ENCODE measurements at places on chromosomes 11 and 22.

DNA sequence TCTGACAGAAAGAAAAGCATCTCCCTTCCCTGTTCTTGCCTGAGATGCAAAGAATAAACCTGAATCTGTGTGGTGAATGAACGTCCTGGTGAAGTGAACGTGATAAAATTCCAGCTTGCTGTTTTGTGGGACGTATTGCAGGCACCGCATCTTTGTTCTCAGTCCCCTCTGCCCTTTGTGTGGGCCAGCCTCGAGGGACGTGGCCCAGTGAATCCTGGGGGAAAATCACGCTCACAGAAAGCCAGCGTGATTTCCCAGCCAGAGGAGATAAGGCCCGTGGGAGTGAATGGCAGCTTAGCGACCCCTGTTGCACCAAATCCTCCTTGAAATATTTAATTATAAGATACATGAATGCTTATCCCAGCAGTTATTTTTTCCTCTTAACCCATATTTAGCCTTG is 129.1 kb downstream of the COMMD9 start:
- DNase-seq: no peak

GRCh38 chr22:48416396-48417224 is 1411.1 kb downstream of the BRD1 start:
- no peak for DNase-seq

- DNase-seq: no peak
Observed at GRCh38 chr11:73213196-73214143, 4.6 kb upstream of the P2RY2 start.

GRCh38 chr11:69297787-69298266 is 3.9 kb downstream of the MYEOV start:
- peak; percentile 14 for DNase-seq

- DNase-seq: no peak
Observed at GRCh38 chr22:35392357-35392756, 7.6 kb upstream of the MCM5 start.

GRCh38 chr11:130761560-130762220 is 154.6 kb downstream of the SNX19 start:
- DNase-seq: no peak

- DNase-seq: peak; percentile 94
Observed at GRCh38 chr11:68751331-68751856, at the start of gene TESMIN. TESMIN (minus strand) TSS chr11:68751520; CDS start chr11:68750660, 860 bp downstream.

DNA sequence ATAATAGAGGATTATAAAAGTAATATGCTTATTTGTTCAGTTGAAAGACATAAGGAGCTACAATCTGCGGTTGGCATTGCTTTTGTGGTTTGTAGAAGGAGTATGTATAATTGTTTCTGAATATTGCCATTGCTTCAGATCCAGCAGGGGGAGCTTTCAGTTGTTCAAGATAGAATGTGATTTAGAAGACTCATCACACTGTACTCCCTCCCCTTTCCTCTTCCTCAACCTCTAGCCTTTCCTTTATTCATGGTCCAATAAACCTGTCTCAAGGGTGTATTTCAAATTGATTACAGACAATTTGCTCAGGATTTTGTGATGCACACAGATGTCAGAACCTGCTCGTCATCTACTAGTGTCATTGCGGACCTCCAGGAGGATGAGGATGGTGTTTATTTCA is 9.8 kb downstream of the PRMT3 start:
- DNase-seq: peak; percentile 26

DNA sequence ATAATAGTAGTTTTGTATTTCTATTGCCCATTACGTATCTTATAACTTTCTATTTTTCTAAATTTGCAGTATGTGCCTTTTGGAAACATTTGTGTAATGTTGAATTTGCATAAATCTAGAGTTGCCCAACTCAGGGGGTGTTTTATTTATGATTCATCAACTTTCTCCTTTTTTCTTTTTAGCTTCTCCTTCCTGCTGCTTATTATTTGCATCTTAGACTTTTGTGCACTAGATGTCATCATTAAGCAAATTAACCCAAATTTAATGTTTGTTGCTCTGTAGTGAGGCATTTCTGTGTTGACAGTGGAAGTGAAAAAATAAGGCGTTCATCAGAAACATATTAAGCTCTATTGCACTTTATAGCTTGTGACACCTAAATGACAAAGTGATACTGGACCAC is 56.2 kb upstream of the ZBED5 start:
- DNase-seq: no peak

- no peak for DNase-seq
Observed at GRCh38 chr11:109480251-109480650, 58.3 kb downstream of the C11orf87 start.

DNA sequence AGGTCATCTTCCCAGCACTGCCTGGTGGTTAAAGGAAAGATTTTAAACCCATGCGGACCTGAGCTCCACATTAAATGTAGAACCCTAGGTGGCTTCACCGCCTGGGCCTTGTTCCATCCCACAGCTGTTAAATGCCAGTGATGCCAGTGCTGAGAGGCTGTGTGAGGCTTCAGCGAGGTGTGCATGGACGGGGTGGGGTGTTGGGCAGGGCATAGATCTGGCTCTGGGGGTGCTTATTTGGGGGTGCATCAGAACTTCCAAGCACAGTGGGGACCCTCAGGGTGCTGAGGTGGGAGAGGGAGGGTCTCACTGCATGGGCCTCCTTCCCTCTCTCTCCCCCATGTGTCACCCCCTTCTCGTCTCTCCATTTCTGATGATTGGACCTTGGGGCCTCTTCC is 90.1 kb upstream of the B3GAT1 start:
- DNase-seq: no peak

DNA sequence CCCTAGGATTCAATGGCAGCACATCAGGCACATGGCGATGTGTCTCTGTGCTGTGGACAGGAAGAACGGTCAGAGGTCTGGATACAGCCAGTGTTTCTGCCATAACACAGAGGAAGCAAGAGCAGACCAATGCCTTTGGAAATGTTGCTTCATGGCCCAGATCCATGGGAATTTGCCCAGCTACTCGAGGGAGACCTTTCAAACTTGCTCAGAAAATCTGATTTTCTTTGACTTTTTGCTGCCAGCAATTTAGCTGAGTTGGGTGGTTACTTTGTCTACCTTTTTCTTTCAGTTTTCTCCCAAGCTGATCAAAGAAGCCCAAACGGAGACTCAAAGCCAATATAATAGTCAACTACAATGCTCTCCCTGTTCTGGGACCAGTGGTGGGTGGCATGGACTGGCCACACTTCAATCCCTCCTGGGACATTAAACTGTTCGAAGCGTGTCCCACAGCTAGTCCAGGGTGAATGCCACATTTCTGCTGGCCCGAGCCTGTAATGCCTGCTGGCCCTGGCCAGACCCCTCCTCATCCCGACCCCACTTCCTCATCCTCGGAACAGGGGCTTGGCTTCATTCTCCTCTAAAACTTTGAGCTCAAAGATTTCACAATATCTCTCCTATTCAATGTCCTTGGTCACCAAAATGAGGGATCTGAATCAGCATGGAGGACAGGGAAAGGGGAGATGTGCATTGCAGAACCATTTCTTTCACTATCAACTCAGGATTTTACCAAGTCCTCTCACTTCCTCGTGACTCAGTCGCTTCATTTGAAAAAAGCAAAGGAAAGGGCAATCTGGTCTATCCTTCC is 93.3 kb downstream of the ABTB2 start:
- DNase-seq: no peak

DNA sequence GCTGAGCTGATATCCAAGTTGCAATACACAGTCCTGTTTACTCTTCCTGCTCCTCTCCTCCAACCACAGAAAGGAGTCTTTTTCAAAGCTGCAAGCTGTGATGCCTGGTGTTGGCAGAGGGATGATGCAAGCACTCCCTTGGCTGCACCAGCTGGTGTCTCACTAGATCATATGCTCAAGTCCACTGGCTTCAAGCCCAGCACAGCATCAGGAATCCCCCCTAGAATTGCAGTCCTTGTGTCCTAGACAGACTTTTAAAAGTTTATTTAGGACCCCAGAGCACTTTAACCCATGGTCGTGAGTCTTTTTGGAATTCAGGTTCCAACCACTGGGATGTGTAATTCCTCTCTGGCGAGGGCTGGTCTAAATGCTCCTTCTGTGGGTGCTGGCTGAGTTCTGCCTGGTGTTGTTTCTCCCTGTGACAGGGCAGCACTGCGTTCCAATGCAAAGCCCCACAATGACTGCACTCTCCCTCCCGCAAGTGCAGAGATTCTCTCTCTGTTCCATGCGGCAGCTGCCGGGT is 1.9 kb upstream of the HEPN1 start:
- no peak for DNase-seq

DNA sequence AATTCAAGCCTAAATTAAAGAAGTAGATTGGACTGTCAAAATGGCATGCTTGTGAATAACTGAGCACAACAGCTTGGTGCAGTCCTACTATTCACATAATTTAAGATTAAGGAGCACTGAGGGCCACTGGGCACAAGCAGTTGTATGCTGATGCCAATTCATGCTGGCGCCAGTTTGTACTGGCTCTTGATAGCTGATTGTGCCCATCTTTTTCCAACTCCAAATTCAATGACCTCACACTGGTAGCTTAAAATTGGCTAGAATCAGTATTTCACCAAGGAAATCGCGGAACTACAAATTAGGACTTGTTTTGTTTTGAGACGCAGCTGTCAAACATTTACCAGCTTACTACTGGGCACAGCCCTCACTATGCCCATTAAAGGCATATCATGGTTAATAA is 969.2 kb downstream of the JRKL start:
- no peak for DNase-seq

DNA sequence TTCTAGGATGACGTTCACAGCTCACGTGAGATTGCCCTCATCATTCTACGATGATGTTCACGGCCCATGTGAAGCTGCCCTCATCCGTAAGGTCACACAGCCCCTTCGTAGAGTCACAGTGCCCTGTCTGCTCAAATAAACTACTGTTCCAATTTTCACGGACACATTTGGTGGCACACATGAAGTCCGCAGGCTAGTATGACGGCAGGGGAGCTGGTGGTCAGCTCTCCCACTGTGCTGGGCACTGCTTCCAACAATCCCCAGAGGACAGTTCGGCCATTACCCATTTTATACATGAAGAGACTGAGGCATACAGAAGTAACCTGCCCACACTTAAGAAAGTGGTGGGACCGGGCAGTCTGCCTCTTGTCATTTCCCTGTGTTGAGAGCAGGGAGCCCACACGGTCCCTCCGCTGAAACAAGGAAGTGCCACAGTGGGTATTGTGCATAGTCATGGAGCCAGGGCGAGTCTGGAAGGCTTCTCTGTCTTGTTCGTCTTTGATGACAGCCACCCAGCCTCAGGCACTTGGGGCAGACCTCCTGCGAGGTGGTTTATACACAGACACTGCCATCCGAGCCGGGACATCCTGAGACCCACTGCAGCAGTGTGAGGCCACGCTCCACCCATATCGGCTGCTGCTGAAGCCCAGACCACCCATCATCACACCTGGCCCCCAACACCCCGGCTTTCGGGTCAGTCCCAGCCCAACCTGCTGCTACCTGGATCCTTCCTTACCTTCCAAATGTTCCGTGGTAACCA is 114.3 kb downstream of the PHF21B start:
- DNase-seq: no peak
